ENCODE measurements at places on chromosomes 2 and 18. TPM values are rescaled to one million over a fixed set of nuclear protein-coding genes. Genes with fewer than 3 reads are reported as not detected.

KIAA2012 gene
- 0.61 TPM for polyA plus RNA-seq

FBLN7 gene
- polyA plus RNA-seq = 0.60 TPM

PSMA8 gene
- not detected for polyA plus RNA-seq

SIX3 gene
- polyA plus RNA-seq = not detected

PAX3 gene
- not detected for polyA plus RNA-seq

FAM161A gene
- 1.2 TPM for polyA plus RNA-seq

REG3A gene
- polyA plus RNA-seq = not detected

L3MBTL4 gene
- 4.5 TPM for polyA plus RNA-seq

SYT4 gene
- polyA plus RNA-seq = not detected

CCDC141 gene
- 0.05 TPM for polyA plus RNA-seq

CXCR4 gene
- 6.4 TPM for polyA plus RNA-seq

LHCGR gene
- polyA plus RNA-seq = not detected

IL1R2 gene
- polyA plus RNA-seq = 4.4 TPM

CYP26B1 gene
- 0.83 TPM for polyA plus RNA-seq

ITGB6 gene
- polyA plus RNA-seq = 0.03 TPM

TBC1D8 gene
- polyA plus RNA-seq = 13.2 TPM

Data from liver (tissue), 10 donors.